ENCODE measurements at places on chromosomes 13 and 19. TPM values are rescaled to one million over a fixed set of nuclear protein-coding genes. Genes with fewer than 3 reads are reported as not detected.

DNA sequence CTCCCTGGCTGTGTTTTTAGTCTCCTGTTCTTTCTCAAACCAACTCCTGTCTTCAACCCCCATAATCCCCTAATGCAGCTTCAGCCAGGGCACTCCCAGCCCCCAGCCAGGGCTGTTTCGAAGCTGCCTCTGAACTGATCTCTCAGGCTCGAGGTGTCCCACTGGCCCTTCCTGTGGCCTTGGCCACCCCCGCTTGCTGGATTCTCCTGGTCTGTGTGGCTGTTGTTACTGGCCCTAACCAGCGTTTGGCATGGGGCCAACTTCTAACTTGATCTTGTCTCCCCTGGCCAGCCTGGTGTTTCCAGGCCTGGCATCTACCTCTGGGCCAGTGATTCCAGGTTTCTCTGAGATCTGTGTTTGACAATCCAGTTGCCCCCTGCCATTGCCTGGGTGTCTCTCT, 11.0 kb downstream of the XAB2 start:
- DNase-seq: no peak

DNA sequence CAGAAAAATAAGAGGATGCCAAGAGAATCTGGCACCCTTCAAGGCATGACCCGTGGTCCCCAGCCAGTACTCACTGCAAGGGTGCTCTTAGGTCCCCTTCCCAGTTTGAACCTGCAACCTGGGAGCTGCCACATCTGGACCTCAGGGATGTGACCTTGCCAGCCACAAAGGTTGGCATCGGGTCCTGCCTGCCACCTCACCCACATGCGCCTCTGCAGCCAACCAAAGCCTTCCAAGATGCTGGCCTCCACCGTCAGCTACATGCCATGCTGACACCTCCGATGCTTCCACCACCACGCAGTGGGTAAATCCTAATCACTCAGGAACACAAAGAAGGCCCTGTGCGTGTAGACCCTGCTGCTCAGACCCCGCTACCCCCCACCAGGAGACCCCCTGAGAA, 35.1 kb downstream of the ELL start:
- DNase-seq: no peak

DNA sequence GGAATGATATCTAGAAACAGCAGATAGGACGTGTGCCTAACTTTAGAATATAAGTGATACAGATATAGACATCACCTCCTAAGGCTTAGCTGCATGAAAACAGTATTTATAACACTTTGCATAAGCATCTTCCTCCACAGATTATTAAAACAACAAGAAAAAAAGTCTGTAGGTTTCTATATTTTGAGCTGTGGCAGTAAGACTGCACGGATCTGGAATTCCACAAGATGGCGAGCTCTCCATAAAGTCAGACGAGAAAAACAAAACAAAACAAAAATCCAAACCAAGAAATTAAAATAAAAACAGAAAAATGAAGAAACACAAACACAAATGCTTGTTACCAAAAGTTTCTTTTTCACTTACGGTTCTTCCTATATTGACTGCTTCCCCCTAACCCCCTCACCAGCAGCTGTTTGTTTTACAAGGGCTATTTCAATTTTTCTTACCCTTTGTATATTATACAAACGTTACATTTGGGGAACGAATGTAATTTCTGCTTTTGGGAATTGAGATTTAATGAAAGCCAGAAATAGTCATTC, 285.8 kb downstream of the MYO16 start:
- DNase-seq: no peak

NCCRP1 gene
- total RNA-seq: not detected

- DNase-seq: no peak
Observed at GRCh38 chr13:50322006-50322405, 306.8 kb downstream of the KCNRG start.

DNA sequence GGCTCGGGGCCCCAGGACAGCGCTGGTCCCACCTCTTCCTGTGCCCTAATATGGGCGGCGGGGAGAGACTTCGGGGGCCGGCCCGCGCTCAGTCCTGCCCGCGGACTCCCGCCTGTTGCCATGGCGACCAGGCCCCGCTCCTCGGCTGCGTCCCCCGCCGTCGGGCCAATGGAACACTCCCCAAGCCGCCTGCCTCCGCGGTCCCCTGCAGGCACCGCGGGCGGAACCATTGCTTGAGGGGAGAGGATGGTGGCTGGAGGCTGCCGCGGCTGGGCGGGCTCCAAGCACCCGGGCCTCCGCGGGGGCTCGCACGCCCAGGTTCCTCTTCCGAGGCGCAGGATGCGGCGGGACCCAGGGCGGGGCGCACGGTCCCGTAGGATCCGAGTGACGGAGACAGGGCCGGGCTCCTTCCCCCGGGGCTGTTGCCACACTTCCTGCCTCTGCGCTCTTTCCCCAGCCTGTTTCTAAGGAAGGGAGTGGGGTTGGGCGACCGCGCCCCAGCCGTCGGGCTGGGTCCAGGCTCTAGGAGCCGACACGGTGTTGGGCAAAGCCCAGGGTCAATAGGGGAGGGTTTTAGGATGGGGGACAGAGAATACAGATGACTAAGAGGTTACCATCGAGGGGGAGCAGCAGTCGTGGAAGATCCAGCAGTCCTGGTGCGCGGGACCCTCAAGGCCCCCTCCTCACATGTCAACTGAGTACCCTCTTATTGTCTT, 1.2 kb upstream of the JUNB start:
- DNase-seq: no peak

GRCh38 chr19:16293118-16294091, 31.2 kb upstream of the KLF2 start:
- no peak for DNase-seq

ZIK1 gene
- 6.7 TPM for total RNA-seq

LGALS7 gene
- total RNA-seq: not detected

- no peak for DNase-seq
Observed at GRCh38 chr13:114099191-114099590, 33.2 kb downstream of the RASA3 start.

DNA sequence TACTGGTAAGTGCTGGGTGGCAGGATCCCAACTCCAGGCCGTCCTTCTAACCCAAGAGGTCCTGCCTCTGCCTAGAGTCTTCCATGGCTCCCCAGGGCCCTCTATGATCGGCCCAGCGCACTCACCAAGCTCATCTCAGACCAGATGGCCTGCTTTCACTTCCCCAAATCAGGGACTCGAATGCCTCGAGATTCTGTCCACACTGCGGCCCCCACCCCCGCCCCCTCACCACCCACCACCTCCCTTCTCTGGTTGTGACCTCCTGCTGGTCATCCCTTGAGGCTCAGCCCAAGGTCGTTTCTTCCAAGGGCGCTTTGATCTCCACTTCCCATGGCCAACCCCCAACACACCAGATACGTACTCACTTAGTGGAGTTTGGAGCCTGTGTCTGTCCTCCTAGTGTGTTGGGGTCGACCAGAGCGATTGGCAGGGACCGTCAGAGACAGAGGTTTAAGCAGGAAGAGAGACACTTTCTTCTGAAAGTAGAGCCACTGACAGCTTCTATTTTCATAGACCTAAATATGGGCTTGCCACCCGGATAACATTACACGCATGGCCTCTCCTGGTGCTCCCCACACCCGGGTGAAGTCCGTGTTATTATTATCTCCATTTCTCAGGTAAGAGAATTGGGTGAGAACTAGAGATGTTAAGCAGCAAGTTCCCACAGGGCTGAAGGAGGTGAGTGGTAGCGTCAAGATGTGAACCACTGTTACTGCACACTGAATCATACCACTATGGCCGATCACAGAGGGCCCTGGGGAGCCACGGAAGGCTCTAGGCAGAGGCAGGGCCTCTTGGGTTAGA, at the start of gene FCER2:
Gene FCER2, minus strand, starts transcription at position 478 of the 804 bp plus-strand sequence. CDS start 2,371 bp downstream, outside the sequence.
- no peak for DNase-seq

ZNF878 gene
- total RNA-seq: 0.64 TPM

DNA sequence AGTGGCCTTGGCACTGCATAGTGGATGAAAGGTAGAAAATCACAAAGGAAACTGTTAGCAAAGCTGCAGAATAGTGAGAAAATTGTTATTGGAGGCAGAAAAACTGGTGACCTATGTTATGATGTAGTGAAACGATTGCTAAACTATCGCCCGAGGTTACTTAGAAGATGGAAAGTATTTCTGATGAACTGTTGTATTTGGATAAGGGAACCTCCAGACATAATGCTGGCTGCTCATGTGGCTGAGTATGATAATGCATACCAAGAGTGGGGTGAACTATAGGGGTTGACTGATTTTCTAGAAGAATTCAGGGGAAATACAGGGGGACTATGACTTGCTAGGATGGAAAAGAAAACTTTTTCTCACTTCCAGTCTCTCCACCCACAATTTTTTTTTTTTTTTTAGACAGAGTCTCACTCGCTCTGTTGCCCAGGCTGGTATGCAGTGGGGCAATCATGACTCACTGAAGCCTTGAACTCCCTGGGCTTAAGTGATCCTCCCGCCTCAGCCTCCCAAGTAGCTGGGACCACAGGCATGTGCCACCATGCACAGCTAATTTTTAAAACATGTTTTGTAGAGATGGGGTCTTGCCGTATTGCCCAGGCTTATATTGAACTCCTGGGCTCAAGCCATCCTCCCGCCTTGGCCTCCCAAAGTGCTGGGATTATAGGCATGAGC, 4.4 kb upstream of the EID2 start:
- no peak for DNase-seq

DNA sequence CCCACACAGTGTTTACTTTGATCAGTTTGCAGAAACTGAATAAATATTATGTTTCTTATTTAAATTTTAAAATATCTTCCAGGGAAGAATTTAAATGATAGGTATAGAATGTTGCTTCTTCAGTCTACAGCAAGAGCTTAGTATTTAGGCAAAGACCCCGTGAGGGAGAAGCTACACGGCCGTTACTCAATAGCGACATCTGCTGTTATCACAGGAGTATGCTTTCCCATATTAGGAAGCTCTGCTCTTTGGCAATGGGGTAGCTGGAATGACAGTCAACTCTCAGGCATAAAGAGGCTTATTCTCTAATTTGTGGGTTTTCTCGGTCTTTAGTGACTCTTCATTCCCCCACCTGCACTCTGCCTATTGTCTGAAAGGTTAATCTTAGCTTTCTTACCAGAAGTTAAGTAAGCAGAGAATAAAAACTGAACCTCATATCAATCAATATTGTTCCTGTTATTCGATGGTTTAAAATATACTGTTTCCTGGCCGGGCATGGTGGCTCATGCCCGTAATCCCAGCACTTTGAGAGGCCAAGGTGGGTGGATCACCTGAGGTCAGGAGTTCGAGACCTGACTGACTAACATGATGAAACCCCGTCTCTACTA, 13.2 kb upstream of the LHFPL6 start:
- peak; percentile 41 for DNase-seq

ZNF726 gene
- 0.92 TPM for total RNA-seq

Measured in glomerular endothelial cell (primary cell).